HT1080 (cell line): ENCODE measurements at places on chromosomes 5 and 9.

GRCh38 chr5:55278778-55279177 is 28.7 kb downstream of the DHX29 start:
- DNase-seq: peak; percentile 24

GRCh38 chr5:76134646-76135045 is 51.5 kb downstream of the SV2C start:
- DNase-seq: no peak

GRCh38 chr5:102638316-102638715 is 116.8 kb upstream of the PAM start:
- DNase-seq: no peak

- no peak for DNase-seq
These were observed 13.3 kb upstream of the GLRX start for GRCh38 chr5:95835682-95836385.

GRCh38 chr5:138975098-138975847 is 100.1 kb upstream of the LRRTM2 start:
- DNase-seq: peak; percentile 43
